Stimulated activated CD4-positive, alpha-beta T cell treated with anti-CD3 and anti-CD28 coated beads, Interleukin-2, amount 100 ng/mL, for 24 hours (primary cell): ENCODE measurements at places on chromosomes 6 and 20.

DNA sequence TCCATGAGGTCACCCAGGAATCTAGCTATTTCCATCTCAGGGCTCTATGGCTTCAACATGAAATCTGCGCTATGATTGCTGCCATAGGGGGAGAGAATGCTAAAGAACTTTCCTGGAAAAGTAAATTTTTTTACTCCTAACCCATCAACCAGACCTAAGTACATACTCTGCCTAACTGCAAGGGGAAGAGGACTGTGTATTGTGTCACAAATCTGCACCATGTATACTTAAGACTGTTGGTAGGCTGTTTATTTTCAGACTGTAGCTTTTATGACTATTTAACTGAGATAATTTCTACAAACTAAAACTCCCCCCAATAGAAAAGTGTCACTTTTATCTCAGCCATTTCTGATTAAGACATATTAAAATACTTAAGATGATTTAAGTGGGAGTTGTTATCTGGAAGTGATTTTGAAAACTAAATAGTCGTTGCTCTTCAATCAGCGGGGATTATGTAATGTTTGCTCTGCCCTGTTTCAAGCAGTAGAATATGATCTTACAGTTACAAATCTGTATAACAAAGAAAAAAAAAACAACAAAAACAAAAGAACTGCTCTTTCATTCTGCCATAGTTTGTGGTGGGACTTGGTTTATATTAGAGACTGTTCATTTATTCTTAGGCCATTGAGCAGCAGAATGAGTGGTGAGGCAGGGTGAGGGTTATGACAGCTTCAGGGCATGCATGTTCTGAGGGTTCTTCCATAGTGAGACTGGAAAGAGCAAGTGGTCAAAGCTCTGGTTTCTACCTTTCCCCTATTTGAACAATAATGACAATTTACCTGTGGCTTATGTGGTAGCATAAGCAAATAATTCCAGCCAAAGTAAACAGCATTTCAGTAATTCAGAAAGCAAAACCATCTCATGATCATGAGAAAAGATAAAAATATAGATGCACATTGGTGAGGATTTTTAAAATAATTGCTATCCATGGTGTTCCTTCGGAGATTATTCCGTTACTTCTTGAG lies 126.3 kb upstream of the CEP162 start:
- DNase-seq: no peak

- DNase-seq: no peak
Observed at GRCh38 chr6:158066136-158066781, 84.6 kb downstream of the SYNJ2 start.

DNA sequence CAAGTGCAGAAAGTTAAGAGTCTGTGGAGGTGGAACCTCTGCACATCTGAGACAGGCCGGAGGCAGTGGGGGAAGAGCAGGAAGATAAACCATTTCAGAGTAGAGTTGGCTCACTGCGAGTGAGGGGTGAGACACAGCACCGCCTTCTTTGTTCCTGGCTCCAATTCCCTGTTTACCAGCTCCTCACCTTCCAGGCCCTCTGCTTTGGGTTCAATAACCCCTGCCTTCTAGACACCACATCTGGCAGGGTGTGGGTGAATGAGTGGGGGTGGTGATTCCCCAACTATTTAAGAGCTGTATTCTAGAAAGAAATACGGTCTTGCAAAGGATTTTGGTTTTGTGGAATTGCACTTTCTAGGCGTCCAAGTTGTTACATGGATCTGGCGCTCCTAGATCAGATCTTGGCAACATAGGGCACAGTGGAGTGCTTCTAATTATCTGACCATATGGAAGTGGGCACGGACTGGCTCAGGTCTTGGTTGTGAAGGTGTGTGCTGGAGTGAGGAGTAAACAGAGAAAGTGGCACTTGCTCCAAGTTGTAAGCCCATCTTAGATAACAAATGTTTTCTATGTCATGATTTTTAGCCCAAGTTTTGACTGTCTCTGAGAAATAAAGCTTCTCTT lies 141.6 kb upstream of the NRN1 start:
- DNase-seq: no peak

- peak; percentile 82 for DNase-seq
Observed at GRCh38 chr6:139323511-139324300, 31.9 kb upstream of the TXLNB start.

DNA sequence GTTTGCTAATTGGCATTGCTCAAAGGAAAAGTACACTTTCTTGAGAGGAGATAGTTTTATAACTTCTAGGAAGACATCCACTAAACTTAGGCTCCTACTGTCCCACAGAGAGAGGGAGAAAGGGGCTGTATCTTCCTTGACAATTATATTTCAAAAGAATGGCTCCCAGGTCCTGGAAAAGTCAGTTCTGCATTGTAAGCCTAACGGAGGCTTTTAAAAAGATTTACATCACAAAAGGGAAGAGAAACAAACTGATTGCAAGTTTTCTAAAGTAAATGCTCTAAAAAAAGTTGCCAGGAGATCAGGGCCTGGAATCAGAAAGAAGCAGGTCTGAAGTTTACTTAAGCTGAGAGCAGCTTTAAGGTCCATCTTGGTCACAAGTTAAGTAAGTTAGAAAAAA lies 839.5 kb downstream of the FRK start:
- no peak for DNase-seq

- no peak for DNase-seq
Observed at GRCh38 chr6:163249651-163250101, 164.8 kb upstream of the QKI start.

GRCh38 chr6:117481926-117482239 lies 591 bp upstream of the DCBLD1 start:
- no peak for DNase-seq

GRCh38 chr6:68777956-68778355 lies 142.9 kb downstream of the ADGRB3 start:
- no peak for DNase-seq

GRCh38 chr20:9602847-9603183 lies 88.4 kb downstream of the LAMP5 start:
- DNase-seq: no peak

DNA sequence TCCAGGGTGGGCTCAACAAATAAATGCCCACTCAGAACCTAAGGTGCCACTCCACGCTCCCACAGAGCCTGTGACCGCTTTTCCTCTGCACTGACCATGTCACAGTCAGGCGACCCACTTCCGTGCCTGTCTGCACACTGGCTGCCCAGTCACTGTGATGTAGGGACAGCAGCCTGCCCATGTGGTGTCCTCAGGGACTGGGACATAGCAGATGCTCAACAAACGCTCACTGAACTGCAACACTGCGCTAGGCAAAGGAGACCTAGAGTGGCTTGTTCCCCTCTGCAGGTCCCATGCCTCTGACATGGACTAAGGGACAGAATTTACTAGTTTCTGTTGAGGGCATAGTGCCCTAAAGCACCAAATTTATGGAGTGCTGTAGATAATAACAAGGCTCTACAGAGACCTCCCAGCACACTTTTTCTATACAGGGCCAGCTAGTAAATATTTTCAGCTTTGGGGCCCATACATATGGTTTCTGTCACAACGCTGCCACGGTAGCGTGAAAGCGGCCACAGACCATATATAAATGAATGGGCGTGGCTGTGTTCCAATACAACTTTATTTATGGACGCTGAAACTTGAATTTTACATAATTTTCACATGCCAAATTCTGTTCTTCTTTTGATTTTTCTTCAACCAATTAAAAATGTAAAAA lies 57.8 kb upstream of the MRPS10 start:
- DNase-seq: no peak
